ENCODE measurements at places on chromosomes 2 and 18. TPM values are rescaled to one million over a fixed set of nuclear protein-coding genes. Genes with fewer than 3 reads are reported as not detected.

GRCh38 chr18:23437357-23438045 lies 15.6 kb upstream of the RIOK3 start:
- peak; percentile 83 for DNase-seq

DNA sequence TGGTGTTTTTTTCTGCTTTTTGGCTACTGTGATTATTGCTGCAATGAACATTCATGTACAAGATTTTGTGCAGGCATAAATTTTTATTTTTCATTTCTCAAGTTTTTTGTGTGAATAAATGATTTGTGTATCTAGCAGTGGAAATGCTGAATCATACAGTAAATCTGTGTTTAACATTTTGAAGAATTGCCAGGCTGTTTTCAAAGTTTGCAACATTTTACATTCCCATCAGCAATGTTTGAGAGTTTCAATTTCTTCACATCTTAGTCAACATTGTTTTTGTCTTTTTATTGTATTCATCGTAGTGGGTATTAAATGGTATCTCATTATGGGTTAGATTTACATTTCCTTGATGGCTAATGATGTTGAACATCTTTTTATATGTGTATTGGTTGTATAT lies 98.8 kb upstream of the RBMS1 start:
- no peak for DNase-seq

DNA sequence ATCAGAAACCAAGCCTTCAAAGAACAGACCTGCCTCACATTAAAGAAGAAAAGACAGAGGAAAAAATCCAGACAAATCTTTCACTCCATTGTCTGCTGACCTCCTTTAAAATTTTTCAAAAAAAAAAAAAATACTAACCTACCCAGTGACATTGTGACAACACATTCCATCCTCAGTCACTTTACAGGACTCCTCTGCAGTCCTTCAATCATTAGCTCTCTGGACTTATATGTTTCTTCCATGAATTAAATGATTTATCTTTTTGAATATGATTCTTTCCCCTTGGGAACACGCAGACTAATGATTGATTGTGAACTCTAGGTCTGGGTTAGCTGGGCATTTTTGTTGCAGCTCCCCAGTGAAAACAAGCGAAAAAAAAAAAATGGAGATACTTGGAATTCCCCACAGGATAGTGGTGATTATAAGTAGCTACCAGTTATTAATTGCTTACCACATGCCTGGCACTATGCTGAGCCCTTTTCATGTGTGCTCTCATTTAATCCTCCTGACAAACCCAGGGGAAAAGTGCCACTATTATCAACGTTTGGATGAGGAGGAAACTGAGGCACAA lies 261.3 kb upstream of the NCKAP5 start:
- no peak for DNase-seq

Gene LPIN1
- total RNA-seq, result 51.1 TPM
